CD4-positive, alpha-beta T cell treated with Interleukin-12 subunit alpha and Interleukin-12 subunit beta, for 1 hour (primary cell): ENCODE measurements at places on chromosomes 5 and 9.

DNA sequence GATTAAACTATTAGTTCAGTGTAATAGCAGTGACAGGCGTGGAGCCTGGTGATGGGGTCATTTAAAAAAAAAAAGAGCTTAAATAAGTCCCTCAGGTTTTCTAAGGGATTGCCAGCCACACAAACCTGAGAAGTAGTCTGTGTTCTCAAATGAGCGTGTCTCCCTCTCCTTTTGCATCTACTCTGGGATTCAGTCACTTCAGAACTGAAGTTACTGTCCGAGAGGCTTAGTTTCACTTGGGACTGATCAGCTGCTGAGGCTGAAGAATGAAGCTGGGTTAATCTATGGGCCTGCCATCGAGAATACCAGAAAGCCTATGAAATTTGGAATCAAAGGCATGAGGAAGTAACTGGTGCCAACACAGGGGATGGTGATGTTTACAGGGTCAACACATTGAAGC, 310.1 kb downstream of the ADAMTS6 start:
- no peak for DNase-seq

DNA sequence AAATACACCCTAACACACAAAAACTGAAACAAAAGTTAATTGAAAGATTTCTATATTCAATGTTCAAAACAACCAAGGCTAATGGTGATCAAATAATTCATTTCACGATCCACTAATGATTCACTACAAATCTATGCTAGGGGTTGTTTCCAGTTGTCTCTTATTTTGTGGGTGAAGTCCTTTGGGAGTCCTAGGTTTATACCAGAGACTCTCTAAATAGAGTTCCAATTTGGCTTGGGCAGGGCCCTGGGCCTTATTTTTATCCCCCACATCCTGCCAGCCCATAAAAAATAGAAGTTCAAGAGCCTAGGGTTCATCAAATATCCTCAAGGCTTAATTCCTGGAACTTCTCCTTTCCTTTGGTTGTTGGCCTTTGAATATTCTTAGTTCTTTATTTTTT, 26.1 kb downstream of the SREK1IP1 start:
- no peak for DNase-seq

GRCh38 chr5:148412124-148412523, 28.4 kb downstream of the FBXO38 start:
- DNase-seq, result no peak

- DNase-seq, result no peak
Measured at GRCh38 chr5:33291216-33292000, 149.4 kb upstream of the TARS1 start.

GRCh38 chr9:135614821-135615665, 24.3 kb downstream of the GLT6D1 start:
- no peak for DNase-seq

DNA sequence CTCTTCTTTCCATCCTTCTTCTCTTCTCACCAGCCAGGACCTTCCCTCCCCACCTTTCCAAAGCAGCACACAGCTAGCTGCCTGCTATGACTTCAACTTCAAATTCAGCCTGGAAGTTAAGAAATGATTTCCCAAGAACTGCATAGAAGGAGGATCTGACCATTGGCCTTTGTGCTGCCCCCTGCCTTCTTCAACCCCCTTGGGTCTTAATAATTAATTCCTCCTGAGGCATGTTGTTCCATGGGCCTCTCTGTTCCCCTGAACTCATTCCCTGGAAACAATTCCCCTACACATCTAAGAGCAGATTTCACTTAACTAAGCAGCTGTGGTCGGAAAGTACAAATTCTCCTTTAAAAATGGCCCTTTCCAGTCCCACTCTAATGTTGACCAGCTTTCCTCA, 62.4 kb downstream of the ADAMTS12 start:
- DNase-seq, result no peak

DNA sequence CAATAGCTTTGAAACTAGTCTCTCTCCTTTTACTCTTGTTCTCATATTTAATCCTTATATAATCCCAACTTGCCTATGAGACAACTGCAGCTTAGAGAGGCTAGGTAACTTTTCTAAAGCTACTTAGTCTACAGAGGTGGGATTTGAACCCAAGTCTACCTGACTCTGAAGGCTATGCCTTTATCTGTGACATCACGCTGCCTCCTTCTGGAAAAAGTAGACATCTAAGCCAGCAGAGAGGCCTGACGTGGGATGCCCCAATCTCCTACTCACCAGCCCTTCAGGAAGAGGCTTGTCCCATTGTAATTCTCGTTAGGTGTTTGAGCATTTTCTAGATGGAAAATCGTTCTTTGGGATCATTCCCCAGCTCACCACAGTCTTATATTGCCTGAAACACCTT, 167.5 kb downstream of the HSPA4 start:
- peak; percentile 10 for DNase-seq

DNA sequence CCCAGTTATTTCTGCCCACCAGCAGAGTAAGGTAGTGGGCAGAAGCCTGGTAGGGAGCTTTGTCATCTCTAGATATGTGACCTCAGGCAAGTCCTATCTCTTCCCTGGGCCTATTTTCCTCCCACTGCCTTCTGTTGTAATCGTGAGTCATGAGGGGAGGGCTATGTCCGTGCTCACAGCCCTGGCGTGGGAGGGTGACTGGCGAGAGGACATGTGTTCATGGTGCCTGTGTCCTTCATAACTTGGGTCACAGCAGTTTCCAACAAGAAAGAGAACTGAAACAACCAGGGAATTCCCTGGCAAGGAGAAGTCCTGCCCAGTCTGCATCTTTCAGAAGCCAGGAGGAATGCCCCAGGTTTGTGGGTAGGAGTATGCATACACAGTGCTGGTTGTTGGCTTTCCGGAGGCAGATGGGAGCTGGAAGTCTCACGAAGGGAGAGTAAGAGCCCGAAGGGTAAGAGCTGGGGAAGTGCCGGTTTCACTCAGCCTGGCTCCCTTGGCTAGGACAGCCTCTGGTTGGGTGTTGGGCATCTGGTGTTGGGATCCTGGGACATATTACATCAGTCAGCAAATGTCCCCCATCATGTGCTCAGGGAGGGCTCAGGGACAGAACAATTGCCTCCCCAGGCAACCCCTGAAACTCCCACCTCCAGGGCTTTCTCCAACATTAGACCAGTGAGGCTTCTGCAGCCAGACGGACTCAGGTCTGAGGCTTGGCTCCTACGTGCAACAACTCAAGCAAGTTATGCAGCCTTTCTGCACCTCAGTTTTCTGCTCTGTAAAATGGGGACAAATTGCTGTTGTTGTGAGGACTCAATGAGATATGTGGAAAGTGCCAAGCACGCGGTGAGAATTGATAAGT, 4.3 kb upstream of the TIFAB start:
- peak; percentile 18 for DNase-seq

DNA sequence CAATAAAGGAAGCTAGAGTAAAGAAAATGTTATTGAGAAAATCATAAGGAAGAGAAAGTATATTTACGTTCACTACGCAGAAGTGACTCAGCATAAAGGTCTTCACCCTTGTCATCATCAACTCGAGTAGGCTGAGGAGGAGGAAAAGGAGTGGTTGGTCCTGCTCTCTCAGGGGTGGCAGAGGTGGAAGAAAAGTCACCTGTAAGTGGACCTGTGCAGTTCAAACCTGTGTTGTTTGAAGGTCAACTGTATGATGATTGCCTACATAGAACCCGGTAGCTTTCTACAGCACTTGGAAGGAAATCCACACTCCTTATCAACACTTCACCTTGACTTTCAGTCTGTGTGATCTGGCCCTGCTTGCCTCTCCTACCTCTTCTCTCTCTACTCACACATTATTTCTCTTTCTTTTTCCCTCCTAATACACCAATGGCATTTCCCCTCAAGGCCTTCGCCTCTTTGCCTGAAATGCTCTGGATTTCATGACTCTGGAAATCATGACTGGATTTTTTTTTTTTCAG, 109.3 kb upstream of the CPEB4 start:
- DNase-seq, result no peak

DNA sequence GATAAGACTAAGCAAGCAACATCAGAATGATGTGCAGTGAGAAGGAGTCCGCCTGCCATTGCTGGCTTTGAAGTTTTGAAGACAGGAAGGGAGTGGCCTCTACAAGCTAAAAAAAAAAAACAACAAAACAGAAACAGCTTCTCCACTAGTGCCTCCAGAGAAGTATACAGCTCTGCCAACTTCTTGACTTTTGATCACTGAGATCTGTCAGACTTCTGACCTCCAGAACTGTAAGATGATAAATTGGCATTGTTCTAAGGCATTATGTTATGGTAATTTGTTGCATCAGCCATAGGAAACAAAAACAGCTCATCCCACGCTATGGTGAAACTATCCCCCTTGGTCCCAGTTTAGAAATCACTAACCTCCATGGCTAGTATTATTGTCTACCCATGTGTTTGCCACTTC, 131.0 kb upstream of the VCAN start:
- DNase-seq, result peak; percentile 33

DNA sequence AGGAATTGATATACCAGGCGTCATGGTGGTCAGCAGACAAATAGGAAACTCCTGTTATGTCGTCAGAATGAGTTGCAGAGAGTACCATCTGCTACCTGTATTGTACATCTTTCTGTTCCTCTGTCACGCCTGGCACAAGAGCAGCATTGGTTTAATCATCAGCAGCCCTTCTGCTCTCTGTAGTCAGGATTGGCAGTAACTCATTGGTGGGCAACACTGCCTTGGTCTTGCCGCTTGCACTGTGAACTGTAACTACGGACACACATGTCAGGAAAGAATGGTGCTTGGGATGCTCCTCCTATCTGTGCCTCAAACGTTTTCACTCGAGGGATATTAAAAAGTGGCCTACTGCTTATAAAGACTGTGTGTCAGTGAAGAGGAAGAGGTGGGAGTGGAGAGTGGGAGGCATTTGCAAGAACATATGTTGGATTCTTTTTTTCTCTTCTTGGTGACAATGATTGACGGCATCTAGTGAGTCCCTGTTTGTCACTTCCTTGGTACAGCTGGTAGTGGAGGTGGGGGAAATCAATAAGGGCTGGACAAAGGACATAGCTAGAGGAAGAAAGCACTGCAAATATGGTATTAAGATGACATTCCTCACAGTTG, 76.6 kb downstream of the F2RL2 start:
- DNase-seq, result peak; percentile 36

DNA sequence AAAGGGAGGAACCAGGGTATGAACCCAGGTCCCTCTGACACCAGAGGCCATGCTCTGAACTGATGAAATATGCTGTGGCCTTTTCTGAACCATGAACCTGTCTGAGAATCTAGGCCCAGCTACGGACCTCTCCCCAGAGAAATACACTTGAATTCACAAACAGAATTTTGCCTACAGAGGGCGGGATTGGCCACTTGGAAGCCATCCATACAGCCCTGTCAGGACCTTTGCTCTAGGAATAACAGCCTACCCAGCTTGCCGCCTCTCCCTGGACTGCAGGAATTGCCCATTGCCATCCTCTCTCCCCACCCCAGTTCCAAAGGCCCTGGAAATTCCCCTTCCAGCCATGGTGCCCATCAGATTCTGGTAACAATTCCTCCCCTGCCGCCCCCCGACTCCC, 26.6 kb downstream of the MORN5 start:
- no peak for DNase-seq

DNA sequence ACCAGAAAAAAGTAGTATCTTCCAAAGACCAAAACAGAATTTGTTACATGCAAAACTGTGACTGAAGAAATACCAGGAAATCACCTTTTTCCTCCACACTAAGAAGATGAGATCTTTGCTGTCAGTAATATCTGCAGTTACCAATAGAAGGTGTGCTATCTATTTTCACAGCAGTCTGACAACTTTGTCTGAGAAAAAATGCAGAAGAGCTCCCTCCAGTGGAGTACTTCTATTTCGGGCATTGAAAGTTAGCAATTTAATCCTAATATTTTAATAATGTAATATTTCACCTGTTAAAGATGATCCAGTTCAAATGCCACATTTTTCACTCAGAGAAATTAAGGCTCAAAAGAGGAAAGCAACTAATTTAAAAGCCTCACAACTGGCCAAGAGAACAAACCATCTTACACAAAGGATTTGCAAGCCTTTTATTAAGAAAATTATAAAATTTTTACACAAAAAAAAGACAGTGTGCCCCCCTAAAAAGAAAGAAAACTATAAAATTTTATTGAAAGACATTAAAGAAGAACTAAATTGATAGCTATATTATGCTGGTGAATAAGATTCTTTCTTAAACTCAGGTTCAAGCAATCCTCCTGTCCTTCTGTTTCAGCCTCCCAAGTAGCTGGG, 50.6 kb downstream of the DEPDC1B start:
- DNase-seq, result peak; percentile 25

DNA sequence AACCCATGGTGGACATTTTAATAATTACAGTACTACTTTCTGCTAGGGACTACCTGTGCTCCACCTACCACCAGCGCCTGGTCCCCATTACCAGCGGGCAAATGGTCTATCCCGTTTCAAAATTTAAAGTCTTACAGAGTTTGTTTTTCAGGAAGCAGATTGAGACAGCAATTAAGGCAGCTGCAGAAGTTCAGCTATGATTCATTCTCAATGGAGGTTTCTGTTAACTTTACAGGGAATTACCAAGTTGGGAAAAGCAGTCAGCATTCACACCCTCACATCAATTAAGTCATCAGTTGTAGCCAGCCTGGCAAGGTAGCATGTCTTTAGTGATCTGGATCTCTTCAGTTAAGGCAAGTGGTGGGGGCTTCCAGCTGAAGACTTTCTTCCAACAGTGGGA, 410.6 kb upstream of the DAB2 start:
- DNase-seq, result no peak

DNA sequence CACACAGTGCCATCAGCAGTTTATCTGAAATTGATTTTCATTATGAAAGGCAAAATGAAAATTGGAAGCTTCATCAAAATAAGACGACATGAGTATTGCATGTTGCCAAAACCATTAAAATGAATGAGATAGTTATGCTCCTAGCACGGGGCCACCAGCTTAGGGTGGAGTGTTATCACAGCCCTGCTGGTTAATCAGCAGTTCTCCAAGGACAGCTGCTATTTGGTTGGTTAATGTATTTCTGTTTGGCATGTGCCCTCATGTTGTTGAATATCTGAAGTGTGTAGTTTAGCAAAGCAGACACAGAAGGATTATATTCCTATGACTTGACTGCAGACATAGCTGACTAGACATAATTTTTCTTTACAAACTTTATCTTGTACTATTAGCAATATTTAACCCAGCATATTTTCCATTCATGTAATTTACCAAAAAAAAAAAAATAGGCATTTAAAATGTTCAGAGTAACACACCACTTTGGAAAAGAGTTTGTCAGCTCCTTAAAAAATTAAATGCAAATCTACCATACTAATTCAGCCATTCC, 98.6 kb upstream of the PIK3R1 start:
- DNase-seq, result no peak

DNA sequence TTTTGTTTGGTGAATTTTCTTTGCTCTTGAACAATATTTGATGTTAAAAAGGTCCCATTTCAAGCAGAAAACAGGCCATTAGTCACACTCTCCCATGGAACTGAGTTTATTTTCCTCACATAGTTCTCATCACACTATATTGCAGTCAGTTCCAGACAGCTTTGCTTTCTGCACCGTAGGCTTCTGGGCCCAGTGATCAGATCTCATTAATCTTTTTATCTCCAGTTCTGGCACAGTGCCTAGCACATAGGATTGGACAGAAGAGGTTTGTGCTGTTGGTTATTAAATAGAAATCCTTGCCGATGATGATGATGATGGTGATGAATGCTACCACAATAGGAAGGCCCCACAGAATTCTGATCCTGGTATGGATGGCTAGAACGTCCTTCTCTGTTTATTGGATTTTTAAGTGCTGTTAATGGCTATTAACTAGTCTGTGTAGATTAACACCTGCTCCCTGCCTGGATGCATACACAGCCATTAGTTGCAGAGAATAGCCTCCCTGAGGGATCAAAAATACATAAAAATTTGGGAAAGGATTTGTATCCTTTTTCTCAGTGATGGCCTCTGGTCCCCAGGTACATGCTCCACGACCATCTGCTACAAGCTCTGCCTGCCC, 52.0 kb upstream of the NTRK2 start:
- no peak for DNase-seq

GRCh38 chr5:168324859-168325630, 33.6 kb downstream of the WWC1 start:
- no peak for DNase-seq

GRCh38 chr5:57113481-57113880, 60.4 kb upstream of the GPBP1 start:
- no peak for DNase-seq
